RWPE2 (cell line): ENCODE measurements at places on chromosomes 6 and 20.

DNA sequence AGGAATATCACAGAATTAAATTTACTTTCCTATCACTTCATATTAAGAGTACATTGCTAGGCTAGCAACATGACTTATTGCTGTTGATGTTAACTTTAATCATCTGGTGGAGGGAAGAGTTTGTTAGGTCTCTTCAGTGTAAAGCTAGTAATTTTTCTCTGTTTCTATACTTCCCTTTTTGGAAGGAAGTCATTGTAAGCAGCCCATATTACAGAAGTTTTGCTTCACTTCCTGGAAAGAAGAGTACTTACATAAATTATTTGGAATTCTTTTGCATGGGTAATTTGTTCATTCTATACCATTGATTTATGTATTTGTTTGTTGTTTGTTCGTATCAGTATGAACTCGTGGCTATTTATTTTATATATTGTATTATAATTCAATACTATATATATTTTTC lies 405.2 kb downstream of the RFPL4B start:
- no peak for DNase-seq

- no peak for DNase-seq
These were observed 549.4 kb downstream of the UTRN start for GRCh38 chr6:144834426-144835038.

DNA sequence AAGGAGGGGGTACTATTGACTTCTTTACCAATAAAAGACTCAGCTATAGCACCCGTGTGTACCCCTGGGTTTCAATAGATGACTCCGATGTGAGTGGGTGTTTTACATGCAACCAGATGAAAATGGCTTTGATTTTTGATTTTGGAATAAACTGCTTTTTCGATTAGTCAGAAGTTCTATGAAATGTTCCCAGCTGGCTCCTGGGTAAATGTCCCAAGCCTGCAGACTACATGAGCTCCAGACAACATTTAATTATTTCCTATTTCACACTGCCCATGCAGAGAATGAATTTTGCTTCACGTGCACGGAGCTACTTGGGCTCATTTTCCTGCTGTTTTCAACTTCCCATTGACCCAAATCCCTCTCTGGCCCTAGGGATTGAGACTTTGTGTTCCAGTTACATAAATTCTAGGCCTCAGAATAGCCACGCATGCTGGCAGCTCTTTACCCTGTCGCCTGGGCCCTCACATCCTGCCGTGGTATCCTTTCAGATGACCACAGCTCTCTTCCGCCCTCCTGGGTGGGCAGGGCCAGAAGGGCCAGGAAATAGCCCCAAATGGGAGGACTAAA lies 59.7 kb downstream of the GPR6 start:
- DNase-seq = no peak

- no peak for DNase-seq
These were observed 68.7 kb downstream of the PLAGL1 start for GRCh38 chr6:143939364-143939763.

DNA sequence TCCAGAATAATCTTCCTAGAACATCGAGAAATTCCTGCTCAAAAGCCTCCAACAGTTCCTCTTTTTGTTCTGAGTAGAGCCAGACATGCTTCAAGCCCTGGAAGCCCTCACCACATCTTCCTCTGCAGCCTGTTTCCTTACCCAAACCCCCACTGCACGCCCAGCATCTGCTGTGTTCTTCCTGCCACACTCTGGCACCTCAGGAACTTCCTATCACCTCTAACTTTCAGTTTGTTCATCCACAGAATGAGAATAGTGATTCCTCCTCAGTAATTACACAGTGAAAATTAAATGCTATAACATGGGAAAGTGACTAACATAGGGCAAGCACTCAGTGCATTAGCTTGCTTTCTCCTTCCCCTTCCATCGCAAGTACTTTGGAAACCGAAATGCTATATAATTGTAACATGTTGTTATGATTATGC lies 26.3 kb downstream of the C6orf89 start:
- DNase-seq = no peak

DNA sequence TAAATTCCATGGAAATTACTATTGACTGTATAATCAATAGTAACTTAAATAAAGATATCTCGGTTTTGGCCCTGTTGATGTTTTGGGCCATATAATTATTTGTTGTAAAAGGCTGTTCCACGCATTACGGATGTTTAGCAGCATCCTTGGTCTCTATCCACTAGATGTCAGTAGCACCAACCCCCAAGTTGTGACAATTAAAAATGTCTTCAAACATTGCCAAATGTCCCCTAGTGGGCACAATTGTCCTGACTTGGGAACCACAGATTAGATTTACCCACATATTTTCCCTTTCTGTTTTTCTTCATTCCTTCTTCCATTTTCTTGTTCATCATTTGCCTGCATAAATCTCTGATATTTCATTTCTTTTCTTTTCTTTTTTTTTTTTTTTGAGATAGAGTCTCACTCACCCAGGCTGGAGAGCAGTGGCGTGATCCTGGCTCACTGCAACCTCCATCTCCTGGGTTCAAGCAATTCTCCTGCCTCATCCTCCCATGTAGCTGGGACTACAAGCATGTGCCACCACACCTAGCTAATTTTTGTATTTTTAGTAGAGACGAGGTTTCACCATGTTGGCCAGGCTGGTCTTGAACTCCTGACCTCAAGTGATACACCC lies 13.6 kb upstream of the WFDC8 start:
- no peak for DNase-seq

DNA sequence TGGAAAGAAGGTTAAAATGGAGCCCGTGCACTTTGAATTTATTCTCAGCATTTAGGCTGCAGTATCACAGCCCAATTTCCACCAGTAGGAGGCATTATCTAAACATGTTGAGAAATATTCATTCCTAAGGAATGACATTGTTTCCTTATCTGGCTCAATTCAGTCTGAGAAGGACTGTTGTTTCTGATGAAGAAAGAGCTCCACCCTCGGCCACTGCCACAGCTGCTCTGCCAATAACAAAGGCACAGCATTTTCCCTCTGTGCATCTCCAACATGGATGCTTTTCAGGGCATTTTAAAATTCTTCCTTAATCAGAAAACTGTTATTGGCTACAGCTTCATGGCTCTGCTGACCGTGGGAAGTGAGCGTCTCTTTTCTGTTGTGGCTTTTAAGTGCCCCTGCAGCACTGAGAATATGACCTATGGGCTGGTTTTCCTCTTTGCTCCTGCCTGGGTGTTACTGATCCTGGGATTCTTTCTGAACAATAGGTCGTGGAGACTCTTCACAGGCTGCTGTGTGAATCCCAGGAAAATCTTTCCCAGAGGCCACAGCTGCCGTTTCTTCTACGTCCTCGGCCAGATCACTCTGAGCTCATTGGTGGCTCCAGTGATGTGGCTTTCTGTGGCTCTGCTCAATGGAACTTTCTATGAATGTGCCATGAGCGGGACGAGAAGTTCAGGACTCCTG lies at the start of gene CALHM5:
Gene CALHM5, plus strand, starts transcription at position 216 of the 687 bp plus-strand sequence. Its CDS starts 58 bp downstream, at position 274.
- DNase-seq = no peak

DNA sequence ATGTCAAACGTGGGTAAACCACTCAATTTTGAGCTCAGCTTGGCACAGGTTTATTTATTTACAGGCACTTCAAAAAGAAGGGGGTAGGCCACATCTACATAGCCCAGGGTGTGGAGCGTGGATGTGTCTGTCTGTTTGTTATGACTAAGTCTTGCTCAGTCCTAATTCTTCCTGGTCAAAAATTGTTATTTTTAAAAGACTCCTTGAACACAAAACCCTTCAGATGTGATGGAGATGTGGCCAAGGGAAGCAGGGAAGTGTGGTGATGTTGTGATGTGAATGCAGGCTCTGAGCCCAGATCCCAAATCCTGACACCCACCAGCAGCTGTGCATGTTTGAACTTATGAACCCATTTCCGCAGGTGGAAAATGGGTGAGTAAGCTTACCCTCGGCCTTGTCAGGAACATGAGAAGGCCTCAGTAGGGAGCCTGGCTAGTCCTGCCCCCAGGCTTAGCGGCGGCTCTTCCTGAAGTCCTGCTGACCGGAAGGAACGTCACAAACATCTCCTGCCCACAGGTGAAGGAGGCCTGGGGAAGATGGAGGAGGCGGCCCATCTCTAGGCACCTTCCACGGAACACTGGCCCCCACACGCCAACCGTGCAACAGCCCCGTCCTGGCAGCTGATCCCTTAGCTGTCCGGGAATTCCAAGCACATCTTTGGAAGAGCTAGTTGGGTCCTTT lies 119.7 kb downstream of the MYLK4 start:
- no peak for DNase-seq

GRCh38 chr6:8982668-8983067 lies 547.3 kb upstream of the SLC35B3 start:
- DNase-seq = no peak

DNA sequence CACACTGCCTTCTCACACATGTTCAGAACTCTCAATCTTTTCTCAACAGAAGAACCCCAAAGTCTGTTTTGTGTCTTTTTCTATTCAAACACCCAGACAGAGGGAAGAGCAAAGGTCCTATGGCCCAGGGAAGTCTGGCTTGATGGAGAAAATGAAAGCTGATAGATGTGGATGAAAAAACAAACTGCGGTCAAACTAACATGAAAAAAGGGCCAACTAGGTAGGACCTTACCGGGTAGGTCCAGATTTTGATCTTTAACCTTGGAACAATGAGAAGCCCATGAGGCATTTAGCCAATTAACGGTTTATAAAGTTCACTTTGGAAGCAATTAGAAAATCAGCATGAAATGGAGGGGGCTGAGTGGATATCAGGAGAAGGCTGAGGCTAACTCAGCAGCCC lies 507.7 kb upstream of the SLC35B3 start:
- no peak for DNase-seq

DNA sequence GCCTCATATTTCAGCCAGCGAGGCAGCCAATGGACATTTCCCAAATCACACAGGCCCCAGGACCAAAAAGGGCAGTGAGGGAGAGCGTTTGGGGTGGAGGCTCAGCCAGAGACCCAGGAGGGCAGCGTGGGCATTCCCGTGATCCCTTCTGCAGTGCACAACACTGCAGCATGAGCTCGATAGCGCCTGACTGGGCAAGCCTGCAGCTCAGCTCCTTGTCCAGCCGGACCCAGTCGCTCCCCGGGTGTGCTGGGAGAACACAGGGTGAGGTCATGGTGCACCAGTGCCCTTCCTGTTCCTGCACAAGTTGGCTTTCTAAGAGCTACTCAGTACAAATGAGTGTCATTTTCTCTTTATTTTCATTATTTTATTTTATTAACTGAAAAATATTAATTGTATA lies 5.9 kb downstream of the TTLL2 start:
- no peak for DNase-seq

DNA sequence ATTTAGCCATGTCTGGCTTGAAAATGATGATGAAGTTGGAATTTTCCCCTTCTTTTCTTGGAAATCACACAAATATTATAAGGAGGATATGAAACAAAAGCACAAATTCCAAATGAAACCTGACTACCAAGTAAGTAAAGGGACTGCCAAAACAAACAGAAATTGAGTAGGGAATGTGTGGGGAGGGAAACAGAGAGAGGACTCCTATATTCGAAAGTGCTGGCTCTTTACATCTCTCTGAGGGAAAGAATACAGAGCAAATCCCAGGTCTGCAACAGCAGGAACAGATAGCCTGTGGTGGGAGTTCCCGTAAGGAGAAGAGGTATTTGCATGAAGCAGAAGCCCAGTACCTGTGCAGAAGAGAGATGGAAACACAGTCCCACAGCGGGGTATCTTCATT lies 583.7 kb downstream of the EPM2A start:
- DNase-seq = no peak

GRCh38 chr6:136401749-136402148 lies 112.1 kb upstream of the BCLAF1 start:
- DNase-seq = no peak

DNA sequence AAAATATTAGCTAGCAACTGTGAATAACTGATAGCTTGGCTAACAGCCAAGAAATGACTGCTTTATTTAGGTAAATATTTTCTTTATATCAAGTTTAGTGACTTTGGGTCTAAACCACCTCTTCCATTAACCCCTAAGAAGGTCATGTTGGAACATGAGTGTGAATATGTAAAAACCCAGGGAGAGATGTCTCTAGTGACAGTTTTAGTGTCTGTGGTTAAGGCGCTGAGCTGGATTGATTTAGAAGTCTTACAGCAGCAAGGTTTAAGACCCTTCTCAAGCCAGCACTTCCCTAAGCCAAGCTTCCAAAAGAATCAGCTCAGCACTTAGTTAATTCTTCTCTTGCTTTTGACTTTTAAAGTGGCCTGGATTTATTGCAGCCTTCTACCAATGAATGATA lies 11.4 kb upstream of the SIRT5 start:
- no peak for DNase-seq

- DNase-seq = no peak
These were observed 3.5 kb downstream of the TREML1 start for GRCh38 chr6:41150671-41151070.

- no peak for DNase-seq
These were observed 417.7 kb upstream of the JARID2 start for GRCh38 chr6:14828201-14828611.

DNA sequence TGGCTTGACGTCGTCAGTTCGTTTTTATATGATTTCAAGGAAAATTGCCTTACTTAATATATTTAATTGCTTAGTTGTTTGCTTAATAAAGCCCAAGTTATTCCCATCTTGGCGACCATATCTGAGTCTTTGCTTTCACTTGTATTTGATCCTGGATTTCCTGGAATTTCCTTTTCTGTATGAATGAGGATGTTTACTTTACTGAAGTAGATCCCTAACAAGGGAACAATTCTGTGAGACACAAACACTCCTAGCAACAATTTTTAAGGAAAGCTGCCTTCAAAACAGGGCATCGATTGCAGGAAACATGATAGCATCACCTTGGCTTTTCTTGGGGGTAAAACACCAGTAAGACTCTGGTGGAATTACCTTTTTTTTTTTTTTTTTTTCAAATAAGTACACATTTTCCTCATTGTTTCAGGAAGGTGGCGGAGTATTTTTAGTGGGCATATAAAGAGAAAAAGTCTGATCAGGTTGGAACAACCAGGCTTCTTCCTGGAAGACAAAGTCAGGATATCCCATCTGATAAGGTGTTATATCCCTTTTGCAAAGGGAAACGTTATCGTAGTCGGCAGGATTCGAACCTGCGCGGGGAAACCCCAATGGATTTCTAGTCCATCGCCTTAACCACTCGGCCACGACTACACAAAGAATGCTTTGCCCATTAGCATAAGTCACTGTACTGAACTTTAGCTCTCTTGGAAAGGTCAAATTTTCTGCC lies 68.5 kb upstream of the ZNF184 start:
- no peak for DNase-seq

GRCh38 chr6:140597181-140597580 lies 1222.7 kb upstream of the CITED2 start:
- no peak for DNase-seq

- no peak for DNase-seq
These were observed 279.7 kb downstream of the ZFAND3 start for GRCh38 chr6:38099221-38099620.

GRCh38 chr6:33860706-33861474 lies 57.1 kb upstream of the MLN start:
- DNase-seq = no peak

GRCh38 chr6:18259675-18260447 lies 4.5 kb downstream of the DEK start:
- no peak for DNase-seq

GRCh38 chr6:115133790-115134189 lies 791.0 kb upstream of the HS3ST5 start:
- DNase-seq = no peak
